ENCODE measurements at places on chromosomes 16 and 17.

DNA sequence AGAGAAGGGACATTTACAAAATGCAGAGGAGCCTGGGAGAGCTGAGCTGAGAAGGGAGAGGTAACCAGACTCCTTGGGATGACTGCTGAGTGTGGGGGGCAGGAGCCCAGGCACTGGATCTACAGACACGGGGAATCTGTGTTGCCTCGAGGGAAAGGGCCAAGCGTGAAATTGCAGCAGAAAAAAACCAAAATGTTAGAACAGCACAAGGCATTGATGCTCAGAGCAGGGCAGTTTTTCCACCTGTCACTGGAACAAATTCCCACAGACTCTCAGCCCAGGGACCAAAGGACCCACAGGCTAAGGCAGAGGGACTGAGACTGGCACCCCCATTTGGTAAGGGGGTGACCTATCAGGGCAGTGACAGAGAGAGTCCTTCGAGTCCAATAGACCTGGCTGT lies 2.0 kb downstream of the PITPNM3 start:
- DNase-seq, result no peak

DNA sequence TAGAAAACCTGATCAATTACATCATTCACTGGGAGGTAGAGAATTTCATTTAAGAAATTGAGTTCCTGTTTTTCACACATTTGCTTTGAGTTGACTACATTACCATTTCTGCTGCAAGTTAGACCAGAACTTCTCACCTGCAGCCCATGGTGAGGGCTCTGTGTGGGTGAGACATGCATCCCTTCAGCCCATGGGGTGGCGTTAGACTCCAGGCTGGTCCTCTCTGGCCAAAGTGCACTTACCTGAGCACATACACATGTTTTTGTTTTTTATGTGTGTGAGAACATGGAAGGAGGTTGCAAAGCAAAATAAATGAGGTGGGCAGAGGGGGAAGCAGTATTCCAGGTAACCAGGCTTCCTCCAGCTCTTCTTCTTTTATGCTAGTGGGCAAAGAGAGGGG lies 470.2 kb downstream of the PMP22 start:
- DNase-seq, result no peak

DNA sequence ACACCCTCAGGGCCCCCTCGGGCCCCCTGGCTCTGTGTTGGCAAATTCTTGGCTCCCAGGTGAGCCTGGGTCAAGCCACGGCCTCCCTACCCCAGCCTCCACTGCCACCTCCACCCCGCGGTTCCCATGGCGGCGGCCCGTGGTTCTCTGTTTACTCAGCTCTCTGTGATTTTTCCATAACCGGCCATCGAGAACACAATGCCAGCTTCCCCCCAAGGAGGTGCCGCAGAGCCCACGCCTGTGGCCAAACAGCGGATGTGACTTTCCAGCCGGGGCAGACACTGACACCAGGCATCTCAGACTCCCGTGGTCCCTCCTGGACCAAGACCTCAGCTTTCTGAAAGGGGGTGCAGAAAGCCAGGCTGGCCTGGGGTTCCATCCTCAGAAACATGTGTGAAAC lies 21.6 kb upstream of the ATP2A3 start:
- DNase-seq, result no peak

GRCh38 chr17:5226940-5227878 lies 7.5 kb downstream of the SCIMP start:
- DNase-seq, result no peak

- no peak for DNase-seq
Observed at GRCh38 chr16:20956319-20956718, 55.7 kb downstream of the LYRM1 start.

DNA sequence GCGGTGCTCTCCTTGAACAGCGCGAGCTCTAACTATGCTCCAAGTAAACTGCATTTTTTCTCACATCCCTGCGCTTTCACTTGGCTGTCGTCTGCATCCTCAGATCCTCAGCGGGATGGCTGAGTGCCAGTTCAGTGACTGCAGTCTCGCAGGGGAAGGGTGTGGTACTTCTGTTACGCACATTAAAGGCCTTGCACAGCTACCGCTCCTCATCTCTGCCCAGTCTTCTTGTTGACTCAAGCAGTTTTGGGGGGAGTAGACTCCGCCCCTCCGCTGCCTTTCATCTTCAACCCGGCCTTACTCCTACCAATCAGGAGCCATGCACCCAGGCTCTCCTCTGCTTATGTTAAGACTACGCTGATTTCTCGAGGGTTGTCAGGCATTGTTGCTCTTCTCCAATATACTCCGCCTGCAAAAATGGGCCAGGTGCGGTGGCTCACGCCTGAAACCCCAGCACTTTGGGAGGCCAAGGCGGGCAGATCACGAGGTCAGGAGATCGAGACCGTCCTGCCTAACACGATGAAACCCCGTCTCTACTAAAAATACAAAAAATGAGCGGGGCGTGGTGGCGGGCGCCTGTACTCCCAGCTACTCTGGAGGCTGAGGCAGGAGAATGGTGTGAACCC lies 10.0 kb downstream of the ATP5PD start:
- DNase-seq, result no peak

DNA sequence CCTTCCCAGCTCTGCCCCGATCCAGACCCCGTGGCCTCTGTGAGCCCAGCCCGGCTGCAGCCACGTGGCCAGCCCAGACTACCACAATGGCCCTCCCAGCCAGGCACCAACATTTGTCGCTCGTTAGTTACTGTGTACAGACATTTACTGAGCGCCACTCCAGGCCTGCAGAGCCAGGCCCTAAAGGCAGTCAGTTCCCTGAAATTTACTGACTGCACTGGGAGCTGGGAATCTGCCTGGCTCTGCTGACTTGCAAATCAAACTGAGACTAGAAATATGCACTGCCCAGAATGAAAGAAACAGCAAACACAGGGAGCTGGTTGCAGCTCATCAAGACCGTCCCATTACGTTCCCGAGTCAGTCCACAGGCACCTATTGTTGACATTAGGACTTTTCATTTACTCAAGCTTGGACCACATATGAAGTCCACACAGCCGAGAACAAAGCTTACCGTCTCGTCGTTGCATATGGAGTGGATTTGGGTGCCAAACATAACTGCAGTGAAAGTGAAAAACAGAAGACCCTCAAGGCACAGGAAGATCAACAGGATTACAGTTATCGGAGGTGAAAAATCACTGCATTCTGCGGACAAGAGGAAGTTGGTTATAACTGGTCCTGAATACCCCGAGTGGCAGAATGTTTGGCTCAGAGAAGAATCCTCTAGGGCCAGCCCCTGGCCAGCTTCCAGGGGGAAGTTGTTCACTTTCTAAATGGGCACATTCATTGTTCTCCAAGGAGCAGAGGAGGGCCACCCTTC lies 34.5 kb downstream of the ZDHHC7 start:
- DNase-seq, result no peak

DNA sequence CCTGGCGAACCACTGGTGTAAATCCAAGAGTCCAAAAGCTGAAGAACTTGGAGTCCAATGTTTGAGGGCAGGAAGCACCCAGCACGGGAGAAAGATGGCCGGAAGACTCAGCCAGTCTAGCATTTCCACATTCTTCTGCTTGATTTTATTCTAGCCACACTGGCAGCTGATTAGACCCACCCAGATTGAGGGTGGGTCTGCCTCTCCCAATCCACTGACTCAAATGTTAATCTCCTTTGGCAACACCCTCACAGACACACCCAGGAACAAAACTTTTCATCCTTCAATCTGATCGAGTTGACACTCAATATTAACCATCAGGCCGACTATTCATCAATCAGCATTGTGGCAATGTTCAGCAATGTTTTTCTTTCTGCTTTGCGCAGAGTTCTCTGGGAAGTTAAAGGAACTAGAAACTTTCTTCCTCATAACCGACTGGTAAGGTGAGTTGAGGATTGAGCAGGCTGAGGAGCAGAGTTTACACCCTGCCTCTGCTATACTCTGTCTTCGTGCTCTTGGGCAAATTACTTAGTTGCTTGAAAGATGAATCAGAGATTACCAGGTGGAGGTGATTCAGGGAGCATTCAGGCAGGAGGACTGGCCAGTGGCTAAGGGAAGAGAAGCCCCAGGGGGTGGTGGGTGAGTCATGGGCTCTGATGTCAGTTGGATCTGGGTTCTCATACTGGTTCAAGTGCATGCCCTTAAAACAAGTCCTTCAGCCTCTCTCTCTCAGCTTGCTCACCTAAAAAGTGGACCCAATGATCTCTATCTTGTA lies 28.2 kb upstream of the BRD7 start:
- no peak for DNase-seq

GRCh38 chr17:39835038-39835786 lies 28.9 kb downstream of the IKZF3 start:
- DNase-seq, result no peak

GRCh38 chr16:85527042-85527766 lies 85.9 kb upstream of the GSE1 start:
- DNase-seq, result no peak

GRCh38 chr17:67620088-67620487 lies 97.6 kb upstream of the NOL11 start:
- DNase-seq, result no peak

DNA sequence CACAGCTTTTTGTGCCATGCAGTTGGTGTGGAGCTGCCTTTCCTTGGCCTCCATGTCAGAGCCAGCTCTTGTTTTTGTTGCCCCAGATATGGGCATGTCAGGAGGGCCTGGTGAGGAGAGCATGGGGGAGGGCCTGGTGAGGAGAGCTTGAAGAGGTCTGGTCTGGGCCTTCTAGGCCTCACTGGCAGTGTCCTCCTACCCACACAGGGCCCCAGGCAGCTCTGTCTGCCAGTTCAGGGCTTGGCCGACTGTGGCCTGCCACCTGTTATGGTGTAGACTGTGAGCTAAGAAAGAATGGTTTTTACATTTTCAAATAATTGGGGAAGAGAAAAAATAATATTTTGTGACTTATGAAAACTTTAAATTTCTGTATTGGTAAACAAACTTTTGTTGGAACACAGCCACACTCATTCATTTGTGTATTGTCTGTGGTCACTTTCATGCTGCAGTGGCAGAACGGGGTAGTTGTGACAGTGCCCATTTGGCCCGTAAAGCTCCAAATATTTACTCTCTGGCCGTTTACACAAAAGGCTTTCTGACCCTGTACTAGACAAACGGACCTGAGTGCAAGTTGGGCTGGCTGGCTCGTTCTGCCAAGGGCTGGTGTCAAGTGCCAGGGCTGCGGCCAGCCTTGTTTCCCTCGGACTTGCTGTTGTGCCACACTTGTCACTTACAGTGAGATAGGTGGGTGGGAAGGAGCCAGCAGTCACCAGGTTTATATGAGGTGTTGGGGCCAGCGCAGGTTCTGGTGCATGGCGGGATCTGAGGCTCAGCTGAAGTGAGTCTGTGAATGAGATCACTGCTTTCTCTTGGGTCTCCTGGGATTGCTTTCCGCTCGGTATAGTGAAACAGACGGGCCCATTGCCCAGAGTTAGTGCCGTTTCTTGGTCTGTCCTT lies 18.2 kb downstream of the PGS1 start:
- DNase-seq, result no peak

- peak; percentile 72 for DNase-seq
Observed at GRCh38 chr16:88939972-88940861, 36.8 kb downstream of the CBFA2T3 start.

GRCh38 chr17:15042311-15042710 lies 222.8 kb downstream of the PMP22 start:
- no peak for DNase-seq

- no peak for DNase-seq
Observed at GRCh38 chr16:22326771-22327445, 29.7 kb downstream of the POLR3E start.

DNA sequence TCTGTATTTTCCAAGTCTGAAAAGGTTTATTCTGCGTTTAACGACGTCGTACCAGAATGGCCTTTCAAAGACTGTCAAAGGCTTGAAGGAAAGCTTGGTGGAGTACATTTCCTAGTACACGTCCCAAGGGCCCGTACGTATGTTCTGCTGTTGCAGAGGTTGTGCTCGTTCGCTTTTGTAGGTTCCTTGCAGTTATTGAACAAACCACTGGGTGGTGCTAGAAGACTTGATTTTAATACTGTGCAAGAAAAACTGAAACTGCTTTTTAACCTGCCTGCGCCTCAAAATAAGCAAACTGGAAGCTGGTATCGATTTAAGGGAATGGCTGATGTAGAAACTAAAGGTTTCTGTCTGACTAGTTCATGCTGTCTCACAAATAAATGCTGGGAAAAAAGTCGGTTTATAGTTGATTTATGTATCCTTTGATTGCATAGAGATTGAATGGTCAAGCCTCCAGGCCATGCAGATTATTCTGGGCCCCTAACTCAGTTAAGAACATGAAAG lies 54.6 kb downstream of the USP10 start:
- DNase-seq, result peak; percentile 80

DNA sequence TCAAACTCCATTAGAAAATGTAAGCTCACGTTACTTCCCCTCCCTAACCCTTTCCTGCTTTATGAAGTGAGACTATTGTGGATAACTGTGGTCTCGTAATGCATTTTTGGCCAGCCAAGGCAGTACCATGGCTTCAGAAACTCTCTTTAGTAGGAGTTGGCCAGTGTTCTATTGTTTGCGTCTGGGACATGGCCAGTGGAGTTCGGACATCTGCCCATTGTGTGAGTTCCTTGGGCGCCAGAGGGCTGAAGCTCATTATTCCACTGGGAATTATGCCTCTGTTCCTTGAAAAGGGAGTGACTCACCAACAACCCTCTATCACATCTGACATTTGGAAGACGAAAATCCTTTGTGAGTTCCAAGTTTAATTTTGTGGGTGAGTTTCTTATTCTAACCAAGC lies 319.5 kb upstream of the SOX9 start:
- DNase-seq, result no peak

DNA sequence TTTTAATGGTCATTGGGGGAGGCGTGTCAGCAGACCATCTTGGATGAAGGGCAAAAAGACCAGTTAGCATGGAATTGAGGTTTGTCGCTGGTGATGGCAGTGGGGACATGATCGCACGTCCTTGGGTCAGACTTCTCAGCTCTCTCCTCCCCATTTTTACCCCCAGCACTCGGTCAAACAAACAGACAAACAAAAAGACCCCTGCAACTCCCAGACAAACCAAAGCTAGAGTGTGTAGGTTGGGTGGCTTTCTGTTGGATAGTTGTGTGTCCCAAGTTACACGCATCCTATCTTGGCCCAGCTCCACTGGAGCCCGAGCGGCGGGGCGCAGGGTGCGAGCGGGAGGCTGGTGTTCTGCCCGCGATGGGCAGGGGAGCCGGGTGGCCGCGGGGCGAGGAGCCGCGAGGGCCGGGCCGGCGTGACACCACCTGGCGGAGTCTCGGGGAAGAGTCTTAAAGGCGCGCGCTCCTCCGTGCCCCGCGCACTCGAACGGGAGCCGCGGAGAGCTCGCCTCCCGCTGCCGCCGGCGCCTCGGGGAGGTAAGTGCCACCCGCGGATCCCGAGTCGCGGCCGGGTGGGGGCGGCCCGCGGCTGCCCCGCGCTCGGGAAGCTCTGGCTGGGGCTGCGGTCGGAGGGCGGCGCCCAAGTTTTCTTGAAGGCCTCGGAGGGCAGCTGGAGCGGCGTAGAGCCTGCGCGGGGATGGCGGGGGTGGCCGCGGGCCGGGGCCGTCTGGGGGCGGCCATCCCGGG lies 18.5 kb upstream of the NTN1 start:
- no peak for DNase-seq

- DNase-seq, result no peak
Observed at GRCh38 chr17:78406920-78407319, 28.5 kb downstream of the PGS1 start.

- peak; percentile 45 for DNase-seq
Observed at GRCh38 chr16:51818342-51818944, 667.4 kb upstream of the SALL1 start.

GRCh38 chr17:28018439-28019070 lies 23.9 kb upstream of the NLK start:
- no peak for DNase-seq

GRCh38 chr17:41917192-41917591 lies 1.6 kb downstream of the ACLY start:
- no peak for DNase-seq
